T1000 (cell line): ENCODE measurements at places on chromosomes 3 and 15.

DNA sequence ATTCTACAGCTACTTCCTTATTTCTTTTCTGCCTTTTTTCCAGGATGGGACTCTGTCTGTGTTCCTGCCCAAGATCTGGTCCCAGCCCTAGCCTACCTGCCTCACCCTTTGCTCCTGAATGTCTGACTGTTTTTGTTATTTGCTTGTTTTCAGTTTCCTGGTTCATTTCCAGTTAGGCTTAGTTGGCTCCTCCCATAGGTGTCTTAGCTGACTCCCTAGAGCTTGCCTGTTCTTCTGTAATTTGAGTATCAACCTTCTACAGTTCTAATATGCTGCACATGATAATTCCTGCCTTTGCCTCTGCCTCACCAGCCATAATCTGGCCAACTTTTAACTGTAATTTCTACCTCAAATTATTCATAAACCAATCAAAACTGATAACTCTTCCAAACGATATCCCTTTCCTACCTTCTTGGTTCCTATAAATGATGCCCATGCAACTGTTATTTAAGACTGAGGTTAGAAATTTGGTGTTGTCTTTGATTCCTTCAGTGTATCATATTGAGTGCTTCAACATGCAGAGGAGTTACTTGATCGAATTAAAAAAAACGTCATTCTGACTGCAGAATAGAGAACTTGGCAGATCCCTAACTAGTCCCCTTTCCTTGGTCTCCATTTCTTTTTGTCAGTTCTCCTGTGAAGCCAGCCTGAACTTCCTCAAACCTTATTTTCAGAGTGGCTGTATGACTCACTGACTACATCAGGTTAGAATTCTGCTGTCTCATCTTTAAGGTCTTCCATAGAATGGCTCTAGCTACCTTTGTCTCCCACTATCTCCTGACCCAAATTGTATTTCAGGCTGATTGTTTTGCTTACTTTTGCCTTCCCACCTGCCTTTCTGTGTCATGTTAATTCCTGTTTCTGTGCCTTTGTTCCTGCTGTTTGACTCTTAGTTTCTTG, 8.4 kb downstream of the GOLM2 start:
- no peak for DNase-seq

DNA sequence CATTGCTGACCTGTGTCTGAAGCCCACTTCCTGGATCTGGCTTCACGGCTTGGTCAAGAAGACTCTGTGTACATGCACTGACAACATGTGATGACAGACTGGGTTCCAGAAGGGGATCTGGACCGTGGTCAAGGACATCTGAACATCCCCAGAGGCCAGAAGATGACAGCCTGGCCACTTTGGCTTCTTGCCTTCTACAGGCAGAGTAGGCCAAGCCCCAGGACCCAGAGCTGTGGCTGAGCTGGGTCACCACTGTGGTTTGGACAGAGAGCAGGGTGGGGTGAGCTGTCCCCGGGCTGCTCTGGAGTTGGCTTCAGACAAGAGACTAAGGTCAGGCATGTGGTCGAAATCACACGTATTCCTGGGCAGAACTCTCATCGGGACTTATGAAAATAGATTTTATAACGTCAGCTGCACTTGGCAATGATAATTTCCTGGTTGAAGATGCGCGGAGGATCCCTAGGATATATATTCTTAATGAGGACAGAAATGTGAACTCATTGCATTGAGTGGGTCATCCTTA, 114.1 kb upstream of the FRMD4B start:
- no peak for DNase-seq

- DNase-seq, result no peak
Measured at GRCh38 chr3:128307781-128308469, 154.6 kb downstream of the EEFSEC start.

GRCh38 chr3:179436517-179436916, 14.8 kb downstream of the GNB4 start:
- DNase-seq, result no peak

DNA sequence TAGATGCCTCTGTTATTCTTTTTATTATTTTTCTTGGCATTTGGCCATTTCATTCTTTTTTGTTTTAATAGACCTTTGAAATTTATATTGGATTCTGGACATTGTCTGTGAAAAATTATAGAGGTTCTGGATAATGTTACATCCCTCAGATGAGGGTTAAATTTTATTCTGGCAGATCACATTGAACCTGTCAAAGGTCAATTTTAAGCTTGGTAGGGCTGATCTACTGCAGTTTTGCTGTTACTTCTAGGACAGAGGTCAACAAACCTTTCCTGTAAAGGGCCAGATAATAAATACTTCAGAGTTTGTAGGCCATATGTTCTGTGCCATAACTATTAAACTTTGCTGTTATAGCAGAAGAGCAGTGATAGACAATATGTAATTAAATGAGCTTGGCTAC, 318.9 kb upstream of the DPPA4 start:
- DNase-seq, result no peak

- DNase-seq, result no peak
Measured at GRCh38 chr15:96703794-96704550, 373.5 kb downstream of the NR2F2 start.
